GM23248 (cell line): ENCODE measurements at places on chromosomes 6 and 20.

GRCh38 chr6:27138837-27139755, 108.4 kb upstream of the PRSS16 start:
- DNase-seq = no peak

GRCh38 chr6:54618572-54618971, 228.0 kb upstream of the FAM83B start:
- DNase-seq = no peak

GRCh38 chr20:58150772-58151171, 77.7 kb downstream of the ANKRD60 start:
- no peak for DNase-seq

- DNase-seq = no peak
These were observed 49.1 kb upstream of the TMEM30A start for GRCh38 chr6:75333676-75334200.

- DNase-seq = peak; percentile 28
These were observed 1.1 kb downstream of the PERP start for GRCh38 chr6:138105880-138106664.

DNA sequence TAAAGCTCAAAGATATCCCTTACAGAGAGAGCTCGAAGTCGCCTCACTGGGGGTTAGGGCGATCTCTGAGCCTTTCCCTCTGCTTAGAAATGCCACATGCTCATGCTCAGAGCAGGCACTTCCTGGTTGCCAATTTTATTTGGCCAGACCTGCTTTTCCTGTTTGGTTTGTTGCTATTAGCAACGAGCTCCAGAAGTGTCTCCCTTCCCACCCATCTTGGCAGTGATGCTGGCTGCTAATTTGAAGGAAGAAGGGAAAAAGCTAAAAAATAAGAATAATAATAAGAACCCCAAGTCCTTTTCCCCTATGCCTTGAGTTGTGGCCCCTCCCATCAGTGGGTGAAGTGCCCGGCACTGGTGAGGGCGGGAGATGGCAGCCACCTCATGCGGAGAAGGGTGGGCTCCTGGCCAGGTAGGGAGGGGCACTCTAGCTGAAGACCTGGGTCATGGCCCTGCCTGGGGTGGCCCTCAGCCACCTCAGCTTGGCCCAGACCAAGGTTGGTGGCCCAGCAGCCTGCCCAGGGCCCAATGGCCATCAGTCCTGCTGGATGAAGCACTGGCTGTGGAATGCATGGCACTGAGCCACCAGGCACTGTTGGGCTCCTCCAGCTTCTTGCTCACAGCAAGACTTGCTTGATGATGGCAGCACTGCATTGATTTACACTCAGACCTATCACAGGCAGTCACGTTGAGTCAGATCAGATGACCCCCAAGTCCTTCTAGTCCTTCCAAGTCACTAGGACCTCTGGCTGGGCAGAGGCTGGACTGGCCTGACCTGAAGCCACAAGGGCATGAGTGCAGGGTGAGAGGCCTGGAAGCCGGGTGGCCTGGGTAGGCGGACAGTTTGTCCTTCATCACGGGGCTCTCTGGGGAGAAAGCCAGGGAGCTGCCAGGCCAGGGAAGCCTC, 79.0 kb downstream of the SYNJ2 start:
- peak; percentile 97 for DNase-seq

- no peak for DNase-seq
These were observed 21.7 kb downstream of the FGD2 start for GRCh38 chr6:37027036-37027720.

GRCh38 chr6:21598674-21599023, 5.1 kb downstream of the SOX4 start:
- peak; percentile 30 for DNase-seq

DNA sequence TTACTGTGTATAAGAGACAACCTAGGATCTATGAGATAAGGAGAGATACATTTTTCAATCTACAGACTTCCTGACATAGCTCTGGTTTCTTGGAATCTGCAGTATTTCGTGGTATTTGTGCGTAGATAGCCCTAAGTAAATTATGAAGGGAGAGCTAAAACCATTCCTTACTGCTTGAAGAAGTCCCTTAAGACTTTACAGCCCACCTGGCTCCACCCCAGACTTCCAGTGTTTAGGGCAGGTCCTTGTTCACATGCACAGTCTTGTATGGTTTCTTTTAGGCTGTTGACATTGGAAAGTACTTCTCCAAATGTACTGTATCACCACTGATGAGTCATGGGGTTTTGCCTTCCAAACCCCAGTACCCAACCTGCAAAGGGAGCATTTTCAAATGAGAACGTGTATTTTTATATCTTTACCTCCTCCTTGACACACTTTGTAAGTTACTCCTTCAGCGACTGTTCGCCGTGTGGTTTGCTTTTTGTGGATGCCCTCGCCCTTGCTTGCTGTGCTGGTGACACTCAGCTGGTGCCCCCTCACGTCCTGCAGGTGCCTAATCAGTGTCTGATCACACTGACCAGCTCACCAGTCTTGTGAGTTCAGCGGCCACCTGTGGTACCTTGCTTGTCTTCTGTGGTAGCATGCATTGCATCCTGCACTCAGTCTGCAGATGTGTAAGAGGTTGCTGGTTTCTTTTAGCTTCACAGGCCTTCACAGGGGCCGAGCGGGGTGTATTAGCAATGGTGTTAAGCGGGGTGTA, 73.3 kb downstream of the IGF2R start:
- peak; percentile 79 for DNase-seq

GRCh38 chr6:113466526-113466925, 390.6 kb upstream of the MARCKS start:
- DNase-seq = no peak

GRCh38 chr20:51434580-51435247, 107.8 kb downstream of the NFATC2 start:
- DNase-seq = peak; percentile 94

GRCh38 chr6:52524918-52525317, 51.9 kb downstream of the TRAM2 start:
- DNase-seq = no peak

- DNase-seq = peak; percentile 46
These were observed 1.8 kb upstream of the VIP start for GRCh38 chr6:152748843-152749242.

- no peak for DNase-seq
These were observed 63.7 kb downstream of the MKKS start for GRCh38 chr20:10370091-10370887.

DNA sequence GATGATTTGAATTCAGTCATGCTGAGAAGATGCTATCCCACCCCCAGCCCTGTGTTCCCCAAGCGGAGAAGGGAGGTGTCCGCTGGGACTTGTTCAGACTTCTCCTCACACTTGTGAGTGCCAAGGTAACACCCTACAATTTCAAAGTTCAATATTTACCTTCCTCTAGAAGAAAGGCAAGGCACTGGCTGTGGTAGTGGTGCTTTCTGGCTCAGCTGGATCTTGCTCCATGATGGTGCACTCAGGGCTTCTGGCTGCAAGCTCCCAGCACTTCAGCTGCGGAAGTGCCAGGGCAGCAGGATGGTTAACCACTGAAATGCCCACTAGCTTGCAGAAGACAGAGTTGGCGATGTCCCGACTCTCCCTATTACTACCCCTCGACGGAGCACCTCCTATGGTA, 135.4 kb downstream of the MTFR2 start:
- DNase-seq = no peak

DNA sequence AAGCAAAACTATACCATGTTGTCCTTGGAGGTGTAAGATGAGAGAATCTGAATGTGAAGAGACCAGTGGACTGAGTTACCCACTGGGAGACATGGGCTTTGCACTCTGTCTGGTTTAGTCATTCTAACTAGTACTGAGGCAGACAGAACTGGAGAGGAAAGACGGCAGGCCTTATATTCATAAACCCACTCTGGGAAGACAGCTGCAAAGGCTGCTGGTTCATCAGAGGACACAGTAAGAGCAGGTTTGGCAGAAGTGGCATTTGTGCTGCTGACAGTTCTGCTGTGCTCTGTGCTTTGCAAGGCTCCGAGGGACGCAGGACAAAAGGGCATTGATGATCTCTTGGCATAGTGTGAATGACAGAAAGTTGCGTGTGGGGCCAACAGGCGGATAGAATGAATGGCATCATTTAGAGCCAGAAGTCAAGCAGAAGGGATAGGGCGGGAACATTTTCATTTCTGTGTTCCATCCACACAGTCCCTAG, 142.3 kb upstream of the TENT5A start:
- peak; percentile 67 for DNase-seq

GRCh38 chr6:474453-475185, 83.1 kb downstream of the IRF4 start:
- no peak for DNase-seq

GRCh38 chr20:4247898-4248858, 232.8 kb upstream of the RNF24 start:
- no peak for DNase-seq

DNA sequence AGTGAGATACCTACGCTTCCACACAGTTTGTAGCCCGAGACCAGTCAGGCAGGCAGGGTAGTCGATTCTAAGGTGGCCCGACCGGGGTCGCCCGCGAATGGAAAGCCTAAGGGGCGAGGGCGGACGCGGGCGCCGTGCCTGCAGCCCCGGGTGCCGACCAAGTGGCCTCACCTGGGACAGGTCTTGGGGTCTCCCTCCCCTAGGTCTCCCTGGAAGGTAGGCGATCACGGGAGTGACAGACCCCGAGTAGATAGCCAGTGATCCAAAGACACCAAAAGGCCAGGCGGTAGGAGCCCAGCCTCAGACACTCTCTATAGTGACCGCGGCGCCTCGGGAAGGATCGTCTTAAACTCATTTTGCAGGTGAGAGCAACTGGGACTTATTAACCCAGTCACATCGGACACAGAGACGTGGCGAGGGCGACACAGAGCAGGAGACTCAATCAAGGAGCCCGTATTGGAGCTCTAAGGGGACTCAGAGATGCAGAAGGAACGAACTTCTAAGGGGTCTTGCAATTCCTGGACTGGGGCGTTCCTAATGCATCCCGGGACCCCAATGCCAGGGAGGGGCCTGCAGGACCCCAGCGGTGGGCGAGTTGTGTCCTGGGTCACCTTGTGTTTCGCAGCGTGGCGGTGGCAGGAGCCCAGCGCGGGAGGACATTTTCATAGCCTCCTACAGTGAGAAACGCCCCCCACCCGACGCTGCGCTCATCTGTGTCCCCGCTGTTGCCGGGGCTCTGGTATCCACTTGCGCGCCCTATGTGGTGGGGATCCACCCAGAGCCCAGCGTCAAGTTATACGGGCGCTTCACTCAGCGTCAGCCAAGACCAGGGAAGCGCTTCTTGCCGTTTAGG, 2.1 kb upstream of the VSX1 start:
- DNase-seq = no peak

DNA sequence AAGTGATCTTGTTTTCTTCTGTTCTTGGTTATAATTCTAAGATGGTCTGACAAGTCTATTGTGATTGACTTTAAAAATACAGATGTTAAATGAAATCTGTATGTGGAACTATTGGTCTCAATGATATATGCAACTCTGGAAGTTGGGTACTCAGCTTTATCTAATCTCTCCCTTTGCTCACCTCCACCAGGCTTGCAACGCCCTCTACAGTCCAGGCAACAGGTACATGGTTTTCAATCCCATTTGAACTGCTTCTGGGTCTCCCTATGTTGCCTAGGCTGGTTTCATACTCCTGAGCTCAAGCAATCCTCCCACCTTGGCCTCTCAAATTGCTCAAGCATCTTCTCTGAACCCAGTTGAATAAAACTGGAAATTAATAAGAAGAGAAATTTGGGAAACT, 25.6 kb upstream of the HLA-DQB1 start:
- no peak for DNase-seq

- no peak for DNase-seq
These were observed 4.0 kb downstream of the ZSWIM3 start for GRCh38 chr20:45861221-45862075.

DNA sequence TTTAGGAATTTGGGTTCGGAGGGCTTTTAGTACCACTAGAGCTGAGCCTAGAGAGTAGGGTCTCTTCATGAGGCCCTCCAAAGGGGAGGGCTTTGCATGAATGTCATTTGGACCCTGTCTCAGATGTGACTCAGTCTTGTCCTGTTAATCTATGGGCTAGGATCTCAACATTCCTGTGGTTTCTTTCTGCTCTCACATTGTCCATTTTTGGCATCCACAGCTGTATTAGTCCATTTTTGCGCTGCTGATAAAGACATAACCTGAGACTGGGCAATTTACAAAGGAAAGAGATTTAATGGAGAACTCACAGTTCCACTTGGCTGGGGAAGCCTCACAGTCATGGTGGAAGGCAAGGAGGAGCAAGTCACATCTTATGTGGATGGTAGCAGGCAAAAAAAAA, 61.0 kb downstream of the CRYBG1 start:
- peak; percentile 17 for DNase-seq

DNA sequence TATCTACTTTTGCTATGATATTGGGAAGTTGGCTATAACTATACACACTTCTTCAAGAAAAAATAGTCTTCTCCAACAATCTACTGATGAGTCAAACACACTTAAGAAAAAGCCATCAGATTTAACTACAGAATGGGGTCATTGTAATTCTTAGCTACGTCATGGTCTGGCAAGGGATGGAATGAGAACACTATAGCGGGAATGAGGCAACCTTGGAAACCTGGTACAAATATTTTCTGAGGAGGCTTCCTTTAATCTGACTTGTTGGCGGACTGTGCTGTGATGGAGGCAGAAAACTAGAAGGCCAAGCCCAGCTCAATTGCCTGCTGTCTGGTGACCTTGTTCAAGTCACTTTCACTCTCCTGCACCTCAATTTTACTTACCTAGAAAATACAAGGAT, 586.8 kb upstream of the JAG1 start:
- DNase-seq = peak; percentile 24

- DNase-seq = peak; percentile 92
These were observed 58.4 kb upstream of the ARID1B start for GRCh38 chr6:156718647-156719394.
